ENCODE measurements at places on chromosomes 16 and 17. TPM values are rescaled to one million over a fixed set of nuclear protein-coding genes. Genes with fewer than 3 reads are reported as not detected.

SYCE1L gene
- total RNA-seq = 4.6 TPM

GRCh38 chr17:67506966-67507365 lies 129.9 kb downstream of the PITPNC1 start:
- no peak overlapping the region for H3K4me3 ChIP-seq
- no peaks in the 10 kb centered on the region for H3K27me3 ChIP-seq
- no peak overlapping the region for H3K27ac ChIP-seq
- peaks cover 17% of the 10 kb centered on the region for H3K36me3 ChIP-seq

- no peaks in the 10 kb centered on the region for H3K27me3 ChIP-seq
- no peak overlapping the region for H3K27ac ChIP-seq
- no peak for DNase-seq
- H3K4me1 ChIP-seq = no peaks in the 10 kb centered on the region
Observed at GRCh38 chr16:8109510-8110369, 480.6 kb downstream of the TMEM114 start.

GRCh38 chr17:3710951-3711383 lies 12.7 kb upstream of the HASPIN start:
- peak; percentile 89 for DNase-seq
- H3K27ac ChIP-seq = peak overlapping the region; percentile 83
- no peaks in the 10 kb centered on the region for H3K27me3 ChIP-seq
- H3K36me3 ChIP-seq = peaks cover 30% of the 10 kb centered on the region

DNA sequence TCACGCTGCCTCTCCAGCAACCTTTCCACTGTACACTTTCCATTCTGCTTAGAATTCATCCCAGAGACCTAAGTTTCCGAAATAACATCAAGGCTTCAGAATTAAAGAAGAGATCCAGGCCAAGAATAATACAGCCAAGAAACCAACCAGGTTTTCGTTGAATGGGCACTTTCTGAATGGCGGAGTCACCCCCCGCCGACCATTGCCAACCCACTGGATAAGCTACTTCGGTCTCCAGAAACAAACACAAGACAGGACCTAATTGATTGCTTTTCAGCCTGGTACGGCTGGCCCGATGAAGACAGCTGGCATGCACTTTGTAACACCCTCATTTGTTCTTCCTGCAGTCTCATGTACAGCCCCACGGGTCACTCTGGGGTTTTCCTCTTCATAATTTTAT lies 308.1 kb upstream of the ZFHX3 start:
- H3K4me3 ChIP-seq = no peak overlapping the region
- H3K36me3 ChIP-seq = no peaks in the 10 kb centered on the region
- H3K27me3 ChIP-seq = no peaks in the 10 kb centered on the region
- DNase-seq = no peak
- no peak overlapping the region for H3K27ac ChIP-seq

- H3K27ac ChIP-seq = no peak overlapping the region
- peaks cover 4% of the 10 kb centered on the region for H3K36me3 ChIP-seq
- DNase-seq = no peak
- no peaks in the 10 kb centered on the region for H3K4me1 ChIP-seq
- H3K4me3 ChIP-seq = no peak overlapping the region
Observed at GRCh38 chr17:80955671-80956280, 35.9 kb upstream of the CHMP6 start.

DNA sequence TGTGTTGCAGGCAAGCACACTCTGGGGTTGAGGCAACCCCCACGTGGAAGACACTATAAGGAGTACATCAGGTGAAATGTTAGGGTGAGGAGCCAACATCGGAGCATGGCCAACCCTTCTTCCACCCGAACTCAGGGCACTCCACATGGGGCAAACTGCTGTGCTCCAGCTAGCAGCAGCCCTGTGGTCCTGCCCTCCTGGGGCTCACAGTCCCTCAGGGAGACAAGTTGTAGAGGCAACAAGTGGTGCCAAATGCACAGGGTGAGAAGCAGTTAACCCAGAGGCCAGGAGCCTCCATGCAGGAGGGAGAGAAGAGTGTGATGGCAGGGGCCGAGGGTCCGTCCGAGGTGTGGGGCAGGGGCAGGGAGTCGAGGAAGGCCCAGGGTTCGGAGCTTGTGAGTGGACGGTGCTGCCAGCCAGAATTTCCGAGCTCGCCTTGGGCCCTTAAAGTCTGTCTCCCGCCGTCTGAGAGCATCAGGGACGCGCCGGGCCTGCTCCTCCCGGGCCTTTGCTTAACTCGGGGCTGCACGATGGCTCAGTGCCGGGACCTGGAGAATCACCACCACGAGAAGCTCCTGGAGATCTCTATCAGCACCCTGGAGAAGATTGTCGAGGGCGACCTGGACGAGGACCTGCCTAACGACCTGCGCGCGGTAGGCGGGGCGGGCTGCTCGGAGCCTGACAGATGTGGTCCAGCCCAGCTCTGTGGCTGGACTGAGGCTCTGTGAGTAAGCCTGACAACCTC lies 32.3 kb downstream of the ATPAF2 start:
- no peaks in the 10 kb centered on the region for H3K27me3 ChIP-seq
- H3K4me3 ChIP-seq = no peak overlapping the region
- peaks cover 2% of the 10 kb centered on the region for H3K36me3 ChIP-seq
- DNase-seq = no peak

DNA sequence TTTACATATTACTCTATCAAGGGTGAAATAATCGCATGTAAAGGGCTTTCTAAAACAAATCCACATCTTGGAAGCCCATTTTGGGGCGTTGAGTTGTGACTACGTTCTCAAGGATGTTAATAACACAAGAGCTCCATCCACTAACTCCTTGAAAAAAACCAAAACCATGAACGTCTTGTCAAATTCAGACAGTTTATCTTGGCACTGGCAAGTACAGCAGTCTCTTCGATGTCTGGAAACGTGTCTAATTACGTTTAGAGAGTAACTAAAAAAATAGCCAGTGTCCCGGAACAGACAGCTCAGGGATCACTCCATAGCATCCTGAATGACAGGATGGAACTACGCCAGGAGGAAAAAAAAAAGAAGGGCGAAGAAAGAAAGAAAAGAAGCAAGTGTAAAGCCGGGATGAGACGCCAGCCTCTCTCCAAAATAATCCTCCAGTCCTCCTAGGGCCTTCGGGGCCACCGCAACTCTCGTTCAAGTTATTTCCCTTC lies 954 bp downstream of the MYO1D start:
- H3K4me1 ChIP-seq = peaks cover 12% of the 10 kb centered on the region
- no peak for DNase-seq
- H3K27me3 ChIP-seq = no peaks in the 10 kb centered on the region
- H3K4me3 ChIP-seq = peak overlapping the region; percentile 89
- H3K36me3 ChIP-seq = no peaks in the 10 kb centered on the region

DNA sequence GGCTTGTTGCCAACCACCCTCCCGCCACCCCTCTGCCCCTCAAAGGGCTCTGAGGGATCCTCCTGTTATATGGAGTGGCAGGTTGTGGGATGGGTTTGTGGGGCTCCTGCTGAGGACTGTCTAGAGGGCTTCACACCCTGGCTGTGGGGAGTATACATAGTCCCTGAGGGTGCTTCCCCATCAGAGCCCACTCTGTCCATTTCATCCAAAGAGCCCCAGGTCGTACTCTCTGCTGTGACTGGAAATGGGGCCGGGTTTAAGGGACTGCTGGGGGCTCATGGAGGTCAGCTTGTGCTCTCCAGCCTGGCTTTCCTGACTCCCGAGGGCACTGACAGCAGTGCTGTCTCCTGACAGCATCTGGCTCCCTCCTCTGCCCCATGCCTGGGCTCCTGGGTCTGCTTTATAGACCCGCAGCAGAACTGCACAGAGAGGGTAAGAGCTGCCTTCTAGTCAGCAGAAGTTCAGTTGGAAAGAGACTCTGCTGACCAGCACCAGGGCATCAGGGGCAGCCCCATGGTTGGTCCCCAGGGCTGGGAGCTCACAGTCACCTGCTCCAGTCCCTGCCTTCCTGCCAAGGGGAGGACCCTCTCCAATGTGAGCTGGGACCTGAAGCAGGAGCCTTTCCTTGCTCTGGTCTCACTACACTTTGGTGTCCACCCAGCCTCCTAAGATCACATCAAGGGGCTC lies 17.8 kb upstream of the TNS4 start:
- H3K27ac ChIP-seq = no peak overlapping the region
- no peak overlapping the region for H3K4me3 ChIP-seq
- H3K36me3 ChIP-seq = peaks cover 20% of the 10 kb centered on the region
- H3K27me3 ChIP-seq = peaks cover 4% of the 10 kb centered on the region

GRCh38 chr17:2814481-2815341 lies 18.5 kb downstream of the RAP1GAP2 start:
- H3K27me3 ChIP-seq = peaks cover 22% of the 10 kb centered on the region
- H3K27ac ChIP-seq = no peak overlapping the region
- DNase-seq = peak; percentile 93
- peaks cover 16% of the 10 kb centered on the region for H3K4me1 ChIP-seq
- H3K4me3 ChIP-seq = peak overlapping the region; percentile 37

DNA sequence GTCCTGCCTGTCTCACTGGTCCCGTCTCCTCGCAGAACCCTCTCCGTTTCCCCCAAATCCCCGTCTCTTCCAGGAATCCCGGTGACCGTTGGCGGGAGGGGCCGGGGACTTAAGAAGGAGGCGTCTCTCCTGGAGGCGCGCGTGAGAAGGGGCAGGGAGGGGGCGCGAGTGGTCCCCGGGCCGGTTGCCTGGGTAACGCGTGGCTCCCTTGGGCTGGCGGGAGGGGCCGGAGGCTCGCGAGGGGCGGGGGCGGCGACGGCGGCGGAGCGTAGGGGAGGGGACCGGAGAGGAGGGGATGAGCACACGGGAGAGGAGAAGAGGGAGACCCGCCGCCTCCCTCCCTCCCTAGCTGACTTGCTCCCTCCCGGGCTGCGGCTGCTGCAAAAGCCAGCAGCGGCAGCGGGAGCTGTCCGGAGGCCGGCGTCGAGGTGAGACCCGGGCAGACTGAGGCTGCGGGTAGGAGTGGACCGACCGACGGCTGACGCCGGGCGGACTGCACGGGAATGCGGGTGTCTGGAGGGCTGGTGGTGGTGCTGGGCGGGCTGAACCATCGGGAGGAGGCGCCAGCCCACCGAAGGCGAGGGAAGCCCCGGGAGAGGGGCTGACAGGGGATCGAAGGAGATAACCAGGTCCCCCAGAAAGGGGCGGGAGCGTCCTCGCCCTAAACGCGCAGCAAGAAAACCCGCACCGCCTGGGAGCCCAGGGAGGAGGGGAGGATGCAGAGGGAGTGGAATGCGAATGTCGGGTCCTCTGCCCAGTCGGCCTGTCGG lies at the start of gene PRRT2:
Gene PRRT2, plus strand, starts transcription at position 298 of the 770 bp plus-strand sequence. CDS start 862 bp downstream, outside the sequence.
- peak within 1 kb of the TSS; percentile 90 for H3K4me3 ChIP-seq
- H3K36me3 ChIP-seq = peaks cover 43% of the 10 kb centered on the region
- H3K4me1 ChIP-seq = peaks cover 54% of the 10 kb centered on the region

- no peak overlapping the region for H3K4me3 ChIP-seq
- no peaks in the 10 kb centered on the region for H3K36me3 ChIP-seq
- H3K4me1 ChIP-seq = no peaks in the 10 kb centered on the region
- peaks cover 36% of the 10 kb centered on the region for H3K27me3 ChIP-seq
- peak; percentile 95 for DNase-seq
Observed at GRCh38 chr17:49952209-49952911, 16.6 kb upstream of the DLX4 start.

- H3K36me3 ChIP-seq = no peaks in the 10 kb centered on the region
- peak overlapping the region; percentile 91 for H3K27ac ChIP-seq
- H3K27me3 ChIP-seq = no peaks in the 10 kb centered on the region
Observed at GRCh38 chr17:35214631-35215273, 20.6 kb upstream of the SLC35G3 start.

- H3K27ac ChIP-seq = no peak overlapping the region
- H3K27me3 ChIP-seq = no peaks in the 10 kb centered on the region
- H3K4me1 ChIP-seq = no peaks in the 10 kb centered on the region
- no peak overlapping the region for H3K4me3 ChIP-seq
- no peaks in the 10 kb centered on the region for H3K36me3 ChIP-seq
Observed at GRCh38 chr16:49615576-49615975, 240.3 kb downstream of the ZNF423 start.

All from activated CD8-positive, alpha-beta T cell treated with anti-CD3 and anti-CD28 coated beads for 36 hours (primary cell).